ENCODE measurements at places on chromosomes 3 and 15. TPM values are rescaled to one million over a fixed set of nuclear protein-coding genes. Genes with fewer than 3 reads are reported as not detected.

DNA sequence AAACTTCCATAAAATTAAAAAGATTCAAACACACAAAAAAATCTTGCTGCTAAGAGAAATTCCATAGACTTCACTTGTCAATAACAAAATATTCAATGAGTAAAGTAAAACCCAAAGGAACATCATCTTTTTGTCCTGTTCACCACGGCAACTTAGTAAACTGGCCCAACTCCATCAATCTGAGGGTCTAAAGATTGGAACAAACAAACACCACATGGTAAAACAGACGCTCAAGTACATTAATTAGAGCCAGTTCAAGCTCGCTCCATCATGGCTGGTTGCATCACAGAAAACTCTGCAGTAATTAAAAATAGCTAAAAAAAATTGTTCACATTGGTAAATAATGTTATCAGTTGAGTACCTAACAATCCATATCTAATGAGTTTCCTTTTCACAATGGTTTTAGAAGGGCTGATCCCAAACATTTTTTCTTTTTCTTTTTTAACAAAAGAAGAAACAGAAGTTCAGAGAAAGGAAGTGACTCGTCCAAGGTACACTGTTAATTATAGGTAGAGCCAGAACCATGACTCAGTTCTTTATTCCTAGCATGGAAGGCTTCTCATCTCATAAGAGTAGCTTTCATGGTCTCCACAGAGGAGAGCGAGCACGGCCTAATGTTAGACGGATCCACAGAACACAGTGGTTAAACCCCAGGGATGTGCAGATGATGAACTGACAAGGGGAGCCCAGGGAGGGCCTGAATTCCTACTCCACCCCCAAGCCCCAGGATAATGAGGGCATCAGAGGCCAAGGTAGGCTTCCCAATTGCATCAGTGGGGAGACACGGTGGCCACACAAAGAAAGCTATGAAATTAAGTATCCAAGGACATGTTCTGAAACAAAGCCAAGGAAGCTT, 79.2 kb upstream of the ARHGEF3 start:
- H3K4me1 ChIP-seq: no peaks in the 10 kb centered on the region
- H3K27me3 ChIP-seq: no peaks in the 10 kb centered on the region
- H3K4me3 ChIP-seq: no peak overlapping the region
- no peak for DNase-seq

DNA sequence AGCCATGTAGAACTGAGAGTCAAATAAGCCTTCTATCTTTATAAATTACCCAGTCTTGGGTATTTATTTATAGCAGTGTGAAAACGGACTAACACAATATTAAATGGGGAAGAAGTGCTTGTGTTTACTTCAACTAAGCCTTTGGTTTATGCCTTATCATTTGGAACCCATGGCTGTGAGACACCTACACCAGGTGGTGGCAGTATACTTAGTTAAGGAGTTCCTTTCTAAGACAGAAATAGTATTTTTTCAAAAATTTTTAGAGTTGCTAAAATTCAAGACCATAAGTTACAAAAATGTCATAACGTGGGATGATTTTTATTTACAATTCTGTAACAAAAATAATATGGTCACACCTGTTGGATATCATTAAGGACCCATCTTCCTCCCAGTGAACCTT, 354.5 kb upstream of the SOX14 start:
- no peaks in the 10 kb centered on the region for H3K36me3 ChIP-seq
- H3K4me1 ChIP-seq: no peaks in the 10 kb centered on the region
- H3K4me3 ChIP-seq: no peak overlapping the region
- H3K27ac ChIP-seq: no peak overlapping the region

GRCh38 chr3:34200576-34200975, 402.1 kb downstream of the PDCD6IP start:
- H3K27ac ChIP-seq: no peak overlapping the region
- H3K4me1 ChIP-seq: no peaks in the 10 kb centered on the region
- H3K36me3 ChIP-seq: no peaks in the 10 kb centered on the region
- H3K27me3 ChIP-seq: no peaks in the 10 kb centered on the region
- DNase-seq: no peak

GRCh38 chr15:77546870-77547269, 85.8 kb downstream of the LINGO1 start:
- DNase-seq: no peak
- no peak overlapping the region for H3K4me3 ChIP-seq
- H3K27ac ChIP-seq: no peak overlapping the region
- no peaks in the 10 kb centered on the region for H3K27me3 ChIP-seq
- H3K36me3 ChIP-seq: no peaks in the 10 kb centered on the region
- no peaks in the 10 kb centered on the region for H3K4me1 ChIP-seq

- DNase-seq: no peak
- H3K36me3 ChIP-seq: no peaks in the 10 kb centered on the region
- peaks cover 3% of the 10 kb centered on the region for H3K4me1 ChIP-seq
- H3K27me3 ChIP-seq: no peaks in the 10 kb centered on the region
- peak overlapping the region; percentile 11 for H3K4me3 ChIP-seq
These were observed 2.8 kb downstream of the ABHD2 start for GRCh38 chr15:89090791-89091626.

DNA sequence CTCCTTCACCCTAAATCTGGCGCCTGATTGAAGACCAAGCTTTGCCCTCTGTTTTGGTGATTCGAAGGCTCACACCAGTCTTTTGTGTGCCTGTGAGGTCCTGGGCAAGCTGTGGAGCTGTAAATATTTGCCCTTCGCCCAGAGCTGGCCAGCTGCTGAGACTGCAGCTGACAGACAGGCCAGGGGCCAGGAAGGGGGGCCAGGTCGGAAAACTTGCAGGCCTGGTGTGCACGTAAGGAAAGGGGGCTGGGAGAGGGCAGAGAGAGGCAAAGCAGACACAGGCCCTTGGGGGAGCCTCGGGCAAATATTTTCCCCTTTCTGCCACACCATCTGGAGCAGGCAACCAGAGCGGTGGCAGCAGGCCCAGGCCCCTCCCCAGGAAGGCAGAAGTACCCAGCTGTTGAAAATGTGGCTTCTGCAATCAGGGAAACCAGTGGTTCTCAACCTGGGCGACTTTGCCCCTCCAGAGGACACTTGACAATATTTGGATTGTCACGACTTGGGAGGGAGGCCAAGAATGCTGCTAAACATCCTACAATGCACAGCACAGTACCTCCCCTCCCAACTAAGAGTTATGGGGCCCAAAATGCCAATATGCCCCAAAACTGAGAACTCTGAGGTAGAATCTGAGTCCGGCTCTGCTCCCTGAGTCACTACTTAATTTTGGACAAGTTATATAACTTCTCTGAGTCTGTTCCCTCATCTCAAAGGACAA, 2.5 kb downstream of the PDZRN3 start:
- peak overlapping the region; percentile 91 for H3K27ac ChIP-seq
- DNase-seq: no peak
- peak overlapping the region; percentile 77 for H3K4me3 ChIP-seq
- no peaks in the 10 kb centered on the region for H3K27me3 ChIP-seq
- no peaks in the 10 kb centered on the region for H3K36me3 ChIP-seq

DNA sequence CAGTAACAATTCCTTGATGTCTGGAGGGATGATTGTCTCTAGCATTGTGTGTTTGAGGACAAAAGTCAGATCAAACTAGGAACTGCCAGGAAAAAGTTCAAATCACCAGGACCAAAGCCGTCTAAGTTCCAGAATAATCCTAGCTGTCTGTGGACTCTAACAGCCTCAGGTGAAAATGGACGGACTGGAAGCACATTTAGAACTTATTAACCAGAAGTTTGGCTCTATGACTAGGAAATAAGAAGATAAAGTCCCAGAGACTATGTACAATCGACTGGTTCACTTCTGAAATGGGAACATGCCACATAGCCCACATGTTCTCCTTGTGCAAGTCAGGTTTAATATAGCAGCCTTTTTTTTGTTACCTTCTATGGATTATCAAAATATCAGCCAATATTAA, 50.6 kb upstream of the SGO1 start:
- H3K36me3 ChIP-seq: no peaks in the 10 kb centered on the region
- no peak overlapping the region for H3K27ac ChIP-seq
- no peak for DNase-seq
- H3K27me3 ChIP-seq: no peaks in the 10 kb centered on the region

GRCh38 chr3:97736928-97737327, 27.6 kb upstream of the ARL6 start:
- no peaks in the 10 kb centered on the region for H3K27me3 ChIP-seq
- no peak overlapping the region for H3K4me3 ChIP-seq
- no peak for DNase-seq
- no peak overlapping the region for H3K27ac ChIP-seq
- no peaks in the 10 kb centered on the region for H3K36me3 ChIP-seq

GRCh38 chr3:190865828-190866227, 3.3 kb upstream of the GMNC start:
- no peak overlapping the region for H3K4me3 ChIP-seq
- peaks cover 2% of the 10 kb centered on the region for H3K27me3 ChIP-seq
- no peak for DNase-seq
- no peaks in the 10 kb centered on the region for H3K4me1 ChIP-seq
- no peaks in the 10 kb centered on the region for H3K36me3 ChIP-seq

DNA sequence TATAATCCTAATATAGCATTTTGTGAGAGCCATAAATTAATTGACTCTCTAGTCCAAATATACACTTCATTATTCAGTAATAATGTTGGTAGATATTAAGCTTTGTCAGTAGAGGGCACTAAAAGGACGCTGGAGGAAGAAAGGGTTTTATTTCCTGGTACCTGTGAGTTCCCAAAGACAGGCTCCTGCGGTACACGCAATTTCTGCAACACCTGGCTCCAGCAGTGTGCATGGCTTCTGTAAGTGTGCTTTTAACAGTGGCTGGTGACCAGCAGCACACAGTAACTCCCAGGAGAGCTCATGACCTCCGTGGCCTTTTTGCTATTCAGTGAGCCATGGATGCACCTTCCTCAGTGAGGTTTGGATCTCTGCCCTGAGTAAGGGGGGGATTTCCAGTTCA, 338.3 kb upstream of the ZNF385D start:
- H3K4me3 ChIP-seq: no peak overlapping the region
- H3K27ac ChIP-seq: no peak overlapping the region
- H3K36me3 ChIP-seq: no peaks in the 10 kb centered on the region
- no peaks in the 10 kb centered on the region for H3K27me3 ChIP-seq

- no peaks in the 10 kb centered on the region for H3K36me3 ChIP-seq
- no peak overlapping the region for H3K27ac ChIP-seq
- no peaks in the 10 kb centered on the region for H3K27me3 ChIP-seq
These were observed 53.7 kb downstream of the NMD3 start for GRCh38 chr3:161274691-161275298.

- peak overlapping the region; percentile 65 for H3K27ac ChIP-seq
- no peaks in the 10 kb centered on the region for H3K36me3 ChIP-seq
- DNase-seq: no peak
- no peaks in the 10 kb centered on the region for H3K4me1 ChIP-seq
- no peak overlapping the region for H3K4me3 ChIP-seq
These were observed 131.0 kb upstream of the TPRG1 start for GRCh38 chr3:189040656-189041335.

DNA sequence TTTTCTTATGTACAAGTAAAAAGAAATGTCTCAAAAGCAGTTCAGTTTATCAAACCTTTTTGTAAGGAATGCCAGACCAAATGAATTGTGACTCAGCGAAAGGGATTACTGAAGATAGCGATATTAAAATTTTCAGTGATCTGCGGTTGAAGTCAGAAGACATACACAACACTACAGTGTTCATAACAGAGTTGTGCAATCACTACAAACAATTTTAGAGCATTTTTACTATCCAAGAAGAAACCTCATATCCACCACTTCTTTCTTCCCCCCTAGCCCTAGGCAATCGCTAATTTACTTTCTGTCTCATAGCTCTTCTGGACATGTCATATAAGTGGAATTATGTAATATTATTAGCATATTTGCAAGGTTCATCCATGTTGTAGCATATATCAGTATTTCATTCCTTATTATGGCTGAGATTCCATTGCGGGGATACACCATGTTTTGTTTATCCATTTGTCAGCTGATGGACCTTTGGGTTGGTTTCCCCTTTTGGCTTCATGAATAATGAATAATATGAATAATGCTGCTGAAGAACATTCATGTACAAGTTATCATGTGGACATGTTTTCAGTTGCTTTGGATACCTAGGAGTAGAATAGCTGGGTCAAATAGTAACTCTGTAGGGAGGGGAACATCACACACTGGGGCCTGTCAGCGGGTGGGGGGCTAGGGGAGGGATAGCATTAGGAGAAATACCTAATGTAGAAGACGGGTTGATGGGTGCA, 23.6 kb upstream of the ALPK3 start:
- H3K4me1 ChIP-seq: no peaks in the 10 kb centered on the region
- no peak overlapping the region for H3K4me3 ChIP-seq
- H3K27ac ChIP-seq: no peak overlapping the region
- H3K36me3 ChIP-seq: no peaks in the 10 kb centered on the region

DNA sequence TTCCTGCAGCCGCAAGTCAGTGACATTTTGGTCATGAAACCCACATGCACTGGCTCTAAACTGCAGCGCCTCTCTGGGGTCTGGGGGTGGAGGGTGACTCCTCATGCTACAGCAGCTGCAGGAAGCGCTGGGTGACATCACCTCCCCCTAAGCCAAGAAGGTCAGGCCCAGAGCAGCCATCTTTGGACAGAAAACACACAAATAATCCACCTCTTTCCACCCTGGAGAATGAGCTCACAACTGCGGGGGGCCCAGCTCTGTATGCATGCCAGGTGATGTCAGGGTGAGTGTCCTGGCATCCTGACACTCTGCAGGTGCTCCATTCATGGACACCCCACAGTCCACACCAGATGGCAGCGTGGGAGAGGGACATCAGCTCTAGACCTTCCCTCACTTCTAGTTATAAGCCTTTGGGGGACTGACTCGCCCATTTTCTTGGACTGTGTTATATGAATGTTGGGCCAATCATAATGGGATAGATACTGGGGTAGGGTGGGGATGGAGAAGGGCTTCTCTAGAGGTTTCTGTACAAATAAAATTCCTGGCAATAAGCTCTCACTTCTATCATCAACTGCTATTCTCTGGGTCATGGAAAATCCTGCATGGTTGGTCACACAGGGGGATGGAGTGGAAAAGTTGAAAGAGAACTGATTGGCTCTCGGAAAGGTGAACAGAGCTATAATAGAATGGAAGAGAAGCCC, 70.7 kb upstream of the THBS1 start:
- DNase-seq: no peak
- no peaks in the 10 kb centered on the region for H3K36me3 ChIP-seq
- H3K4me1 ChIP-seq: no peaks in the 10 kb centered on the region
- H3K4me3 ChIP-seq: no peak overlapping the region
- no peaks in the 10 kb centered on the region for H3K27me3 ChIP-seq
- no peak overlapping the region for H3K27ac ChIP-seq

Gene VGLL3
- 17.9 TPM for total RNA-seq

Gene CCR8
- not detected for total RNA-seq

Gene CDC25A
- 0.80 TPM for total RNA-seq

Gene ZNF774
- total RNA-seq: 7.6 TPM

Gene RTP3
- not detected for total RNA-seq
